Activated CD4-positive, alpha-beta T cell treated with anti-CD3 and anti-CD28 coated beads for 36 hours (primary cell): ENCODE measurements at places on chromosomes 6 and 20.

DNA sequence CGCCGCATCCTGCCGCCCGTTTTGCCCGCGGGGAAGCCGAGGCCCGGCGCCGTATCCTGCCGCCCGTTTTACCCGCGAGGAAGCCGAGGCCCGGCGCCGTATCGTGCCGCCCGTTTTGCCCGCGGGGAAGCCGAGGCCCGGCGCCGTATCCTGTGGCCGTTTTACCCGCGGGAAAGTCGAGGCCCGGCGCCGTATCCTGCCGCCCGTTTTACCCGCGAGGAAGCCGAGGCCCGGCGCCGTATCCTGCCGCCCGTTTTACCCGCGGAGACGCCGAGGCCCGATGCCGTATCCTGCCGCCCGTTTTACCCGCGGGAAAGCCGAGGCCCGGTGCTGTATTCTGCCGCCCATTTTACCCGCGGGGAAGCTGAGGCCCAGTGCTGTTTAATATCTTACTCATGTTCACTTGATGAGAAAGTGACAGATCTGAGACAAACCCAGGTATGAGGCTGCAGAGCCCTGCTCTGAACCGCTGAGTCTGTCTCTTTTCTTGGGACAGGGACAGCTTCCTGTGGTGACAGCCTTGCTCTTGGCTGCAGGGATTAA is 129.4 kb downstream of the CDH26 start:
- peak; percentile 13 for DNase-seq

DNA sequence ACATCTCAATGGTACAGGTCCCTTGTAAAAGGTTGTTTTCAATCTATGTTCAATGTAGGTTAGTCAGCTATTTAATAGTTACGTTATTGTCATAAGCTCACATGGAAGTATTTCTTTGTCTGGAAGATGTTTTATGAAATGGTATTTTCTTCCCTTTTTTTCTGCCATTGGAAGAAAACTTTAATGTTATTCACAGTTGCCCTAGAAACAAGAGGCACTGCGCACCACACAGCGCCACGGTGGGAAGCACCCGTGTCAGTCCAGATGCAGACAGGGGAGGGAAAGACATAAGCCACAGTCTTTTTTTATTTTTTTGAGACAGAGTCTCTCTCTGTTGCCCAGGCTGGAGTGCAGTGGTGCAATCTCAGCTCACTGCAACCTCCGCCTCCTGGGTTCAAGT is 82.1 kb downstream of the GCNT2 start:
- DNase-seq, result no peak

- no peak for DNase-seq
These were observed 16.3 kb downstream of the STX7 start for GRCh38 chr6:132496519-132497180.

GRCh38 chr6:37103169-37104039 is 66.5 kb upstream of the PIM1 start:
- DNase-seq, result peak; percentile 52

- no peak for DNase-seq
These were observed 156.0 kb downstream of the DST start for GRCh38 chr6:56486681-56487080.

GRCh38 chr6:169810066-169810989 is 58.9 kb downstream of the ERMARD start:
- no peak for DNase-seq

GRCh38 chr6:105616521-105616920 is 213.6 kb upstream of the PREP start:
- DNase-seq, result no peak

GRCh38 chr6:36350082-36350481 is 13.4 kb upstream of the BNIP5 start:
- no peak for DNase-seq

- DNase-seq, result peak; percentile 61
These were observed 11.5 kb upstream of the MEP1A start for GRCh38 chr6:46781478-46782378.

DNA sequence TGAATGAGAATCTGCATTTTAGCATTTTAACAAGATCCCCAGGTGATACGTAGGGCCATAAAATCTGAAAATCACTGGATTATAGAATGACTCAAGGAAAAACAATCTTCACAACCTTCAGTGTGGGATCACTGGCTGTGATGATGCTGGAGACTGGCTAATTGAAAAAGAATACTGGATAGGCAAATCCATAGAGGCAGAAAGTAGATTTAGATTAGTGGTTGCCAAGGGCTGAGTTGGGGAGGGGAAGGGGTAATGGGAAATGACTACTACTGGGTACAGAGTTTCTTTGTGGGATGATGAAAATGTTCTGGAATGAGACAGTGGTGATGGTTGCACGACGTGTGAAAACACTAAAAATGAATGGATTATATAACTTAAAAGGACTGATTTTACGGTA is 84.1 kb downstream of the CDK19 start:
- no peak for DNase-seq

GRCh38 chr6:14897831-14898230 is 348.0 kb upstream of the JARID2 start:
- no peak for DNase-seq

DNA sequence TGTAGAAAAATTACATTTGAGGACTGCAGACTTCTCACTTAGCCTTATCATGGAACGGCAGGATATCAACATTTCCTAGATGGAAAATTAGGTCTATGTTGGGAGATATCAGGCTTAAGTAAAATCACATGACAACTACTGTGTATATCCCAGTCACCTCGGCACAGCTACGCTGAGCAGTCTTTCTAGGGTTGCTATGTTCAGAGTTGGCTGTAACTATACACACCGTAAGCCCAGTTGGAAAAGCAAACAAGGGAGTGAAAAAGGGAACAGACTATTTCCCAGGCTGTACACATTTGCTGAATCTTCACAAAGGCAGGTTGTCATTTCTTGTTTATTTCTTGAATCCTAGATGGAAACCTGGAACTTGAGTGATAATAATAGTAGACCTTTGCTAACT is 80.7 kb upstream of the PTPRK start:
- no peak for DNase-seq

- no peak for DNase-seq
These were observed 15.1 kb downstream of the E2F3 start for GRCh38 chr6:20416567-20417345.

GRCh38 chr20:36336954-36337704 is 31.0 kb downstream of the DLGAP4 start:
- DNase-seq, result no peak

DNA sequence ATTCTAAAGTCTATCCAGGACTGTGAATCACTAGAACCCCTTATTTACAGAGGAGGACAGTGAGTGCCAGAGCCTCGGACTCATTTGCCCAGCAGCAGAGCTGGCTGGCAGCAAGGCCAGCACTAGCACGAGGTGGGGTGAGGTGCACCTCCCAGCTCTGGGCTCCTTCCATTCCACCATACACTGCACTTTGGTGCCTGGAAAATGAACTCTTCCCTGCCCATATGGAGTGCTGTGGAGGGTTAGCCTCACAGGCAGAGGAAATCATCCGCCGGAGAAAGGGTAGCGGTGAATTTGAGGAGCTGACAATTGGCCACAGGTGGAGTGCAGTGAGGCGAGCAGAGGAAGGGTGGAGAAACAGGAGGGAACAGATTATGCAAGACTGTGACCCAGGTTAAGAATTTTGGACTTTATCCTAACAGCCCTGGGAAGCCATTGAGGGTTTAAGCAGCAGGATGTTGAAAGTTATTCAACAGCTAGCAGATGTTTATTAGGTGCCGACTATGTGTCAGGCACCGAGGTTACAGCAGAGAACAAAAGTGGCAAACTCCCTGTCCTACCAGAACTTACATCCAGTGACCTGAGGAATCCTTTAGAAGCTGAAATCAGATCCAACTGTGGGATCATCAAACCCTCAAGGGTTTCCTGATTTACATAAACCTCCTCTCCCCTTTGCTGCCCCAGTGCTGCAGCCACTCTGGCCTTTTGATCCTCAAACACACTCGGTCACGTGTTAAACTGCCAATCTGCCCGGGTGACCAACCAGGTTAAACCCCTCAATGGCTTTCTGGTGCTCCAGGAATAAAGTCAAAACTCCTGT is 6.2 kb downstream of the TRIM26 start:
- no peak for DNase-seq

DNA sequence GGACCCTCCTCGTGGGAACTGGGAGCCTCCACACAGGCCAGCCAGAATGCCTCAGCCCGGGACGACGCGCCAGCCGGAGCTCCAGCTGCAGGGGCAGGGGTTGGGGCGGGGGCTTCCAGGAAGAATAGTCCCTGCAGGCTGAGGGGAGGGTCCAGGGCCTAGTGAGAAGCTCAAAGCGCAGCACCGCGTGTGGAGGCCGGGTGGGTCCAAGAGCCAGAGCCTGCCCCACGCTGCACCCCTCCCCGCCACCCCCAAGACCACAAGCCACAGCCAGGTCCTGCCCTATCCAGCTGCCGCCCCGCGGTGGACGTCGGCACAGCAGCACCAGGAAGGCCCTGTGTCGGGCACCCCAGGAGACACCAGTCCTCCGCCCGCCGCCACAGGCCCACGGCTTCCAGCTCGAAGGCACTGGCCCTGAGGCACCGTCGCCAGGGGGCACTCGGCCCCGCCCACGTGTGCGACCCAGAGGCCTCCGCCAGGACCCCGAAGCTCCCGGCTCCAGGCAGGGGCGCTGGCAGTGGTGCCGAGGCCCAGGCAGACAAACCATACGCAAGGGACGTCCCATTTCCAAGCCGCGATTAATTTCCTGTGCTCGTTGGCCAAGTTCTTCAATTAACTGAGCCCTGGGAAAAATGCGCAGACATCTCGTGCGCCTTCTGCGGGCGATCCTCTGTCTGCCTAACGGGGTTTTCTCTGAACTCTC is 19.5 kb downstream of the KCNQ2 start:
- peak; percentile 61 for DNase-seq
